ENCODE measurements at places on chromosomes 6 and 20.
A peak's percentile ranks its signal among the peaks of the same experiment; 100 is the strongest.

GRCh38 chr6:162622572-162622971, 105.0 kb downstream of the PRKN start:
- no peak for DNase-seq

- no peak for DNase-seq
Observed at GRCh38 chr6:15769511-15770018, 106.7 kb upstream of the DTNBP1 start.

- no peak for DNase-seq
Observed at GRCh38 chr6:161924516-161925116, 650.8 kb upstream of the AGPAT4 start.

DNA sequence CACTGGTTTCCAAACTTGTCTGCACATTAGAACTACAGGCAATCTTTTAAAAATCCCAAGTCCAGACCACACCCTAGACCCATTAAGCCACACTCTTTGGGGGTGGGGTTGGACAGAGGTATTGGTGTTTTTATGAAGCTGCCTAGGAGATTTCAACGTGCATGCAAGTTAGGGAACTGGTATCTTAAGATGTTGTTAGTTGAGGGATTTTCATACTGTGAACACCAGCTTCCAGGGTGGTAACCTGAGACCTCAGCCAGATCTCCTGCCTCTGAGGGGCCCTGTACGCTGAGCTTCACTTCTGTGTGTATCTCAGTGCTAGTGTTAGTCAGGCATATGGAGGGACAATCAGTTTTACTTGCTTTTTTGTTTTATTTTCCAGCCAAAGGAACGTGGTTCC, 138.0 kb downstream of the UTRN start:
- no peak for DNase-seq

DNA sequence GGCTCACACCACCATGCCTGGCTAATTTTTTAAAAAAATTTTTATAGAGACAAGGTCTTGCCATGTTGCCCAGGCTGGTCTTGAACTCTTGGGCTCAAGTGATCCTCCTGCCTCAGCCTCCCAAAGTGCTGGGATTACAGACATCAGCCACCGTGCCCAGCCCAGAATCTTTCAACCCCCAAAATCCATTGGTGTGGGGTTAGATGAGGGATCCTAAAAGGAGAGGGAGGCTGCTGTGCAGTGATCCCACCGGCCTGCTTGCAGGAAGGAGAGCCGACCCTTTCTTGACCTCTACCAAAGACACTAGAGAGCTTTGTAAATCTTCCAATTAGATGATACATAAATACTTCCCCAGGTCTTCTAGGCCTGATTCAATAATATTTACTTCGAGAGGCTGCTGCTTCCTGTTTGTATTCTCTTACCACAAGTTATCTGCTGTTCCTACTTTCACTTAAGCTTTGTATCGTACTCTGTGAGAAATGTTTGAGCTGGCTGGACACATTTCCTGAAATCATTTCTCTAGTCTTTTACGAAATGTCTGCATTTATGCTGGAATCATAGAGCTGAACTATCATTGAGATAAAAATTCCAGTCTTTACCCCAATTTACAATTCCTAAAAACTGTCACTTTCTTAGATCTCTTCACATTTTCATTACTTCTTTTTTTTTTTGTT, 49.3 kb upstream of the IER3 start:
- DNase-seq, result no peak

- DNase-seq, result no peak
Observed at GRCh38 chr6:155498370-155498769, 42.7 kb upstream of the NOX3 start.

DNA sequence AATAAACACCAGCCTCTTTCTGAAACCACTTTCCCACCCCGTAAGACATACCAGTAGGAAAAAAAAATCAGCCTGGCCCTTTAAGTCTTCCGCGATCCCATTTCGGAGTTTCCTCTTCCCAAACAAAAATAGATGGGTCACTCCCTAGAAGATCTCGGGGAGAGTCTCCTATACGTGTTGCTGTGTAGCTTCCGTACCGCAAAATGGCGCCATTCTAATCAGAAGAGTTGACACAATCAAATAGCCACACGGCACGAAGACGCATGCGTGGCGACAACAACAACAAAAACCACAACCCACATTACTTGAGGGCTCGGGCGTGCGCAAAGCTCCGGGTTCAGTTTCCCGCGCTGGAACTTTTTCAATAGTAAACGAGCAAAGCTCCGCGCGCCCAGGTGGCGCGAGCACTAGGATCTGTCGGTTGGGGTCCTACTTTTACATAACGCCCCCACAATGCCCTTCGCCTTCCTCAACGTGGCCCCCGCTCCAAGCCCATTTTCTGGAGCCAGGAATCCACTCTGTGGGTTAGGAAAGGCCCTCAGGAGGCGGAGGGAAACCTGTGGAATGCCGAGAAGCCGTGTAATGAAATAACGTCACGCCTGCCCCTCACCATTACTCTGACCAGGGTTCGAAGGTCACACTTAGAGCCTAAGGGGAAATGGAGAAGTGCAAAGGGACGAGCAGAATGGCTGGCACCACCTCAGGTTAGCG, at the start of gene GPANK1:
Gene GPANK1, minus strand, starts transcription at position 208 of the 711 bp plus-strand sequence. CDS start 519 bp downstream, outside the sequence.
- DNase-seq, result peak; percentile 97

DNA sequence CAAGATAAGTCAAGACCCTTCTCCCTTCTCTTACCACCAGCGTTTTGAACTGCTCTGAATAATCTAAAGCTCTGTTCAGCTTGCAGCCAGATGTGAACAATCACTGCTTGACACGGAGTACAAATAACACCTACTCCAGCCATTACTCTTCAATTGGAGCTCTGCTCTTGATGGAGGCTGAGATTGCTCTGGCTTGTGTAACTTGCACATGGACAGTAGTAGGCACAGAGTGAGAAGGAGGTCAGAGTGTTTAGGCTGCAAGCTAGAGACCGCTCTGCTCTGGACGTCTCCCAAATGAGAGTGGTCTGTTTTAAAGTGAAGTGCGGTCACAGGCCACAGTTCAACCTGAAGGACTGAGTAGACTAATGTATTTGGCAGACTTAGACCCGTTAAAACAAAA, 158.3 kb downstream of the HDGFL1 start:
- DNase-seq, result no peak

DNA sequence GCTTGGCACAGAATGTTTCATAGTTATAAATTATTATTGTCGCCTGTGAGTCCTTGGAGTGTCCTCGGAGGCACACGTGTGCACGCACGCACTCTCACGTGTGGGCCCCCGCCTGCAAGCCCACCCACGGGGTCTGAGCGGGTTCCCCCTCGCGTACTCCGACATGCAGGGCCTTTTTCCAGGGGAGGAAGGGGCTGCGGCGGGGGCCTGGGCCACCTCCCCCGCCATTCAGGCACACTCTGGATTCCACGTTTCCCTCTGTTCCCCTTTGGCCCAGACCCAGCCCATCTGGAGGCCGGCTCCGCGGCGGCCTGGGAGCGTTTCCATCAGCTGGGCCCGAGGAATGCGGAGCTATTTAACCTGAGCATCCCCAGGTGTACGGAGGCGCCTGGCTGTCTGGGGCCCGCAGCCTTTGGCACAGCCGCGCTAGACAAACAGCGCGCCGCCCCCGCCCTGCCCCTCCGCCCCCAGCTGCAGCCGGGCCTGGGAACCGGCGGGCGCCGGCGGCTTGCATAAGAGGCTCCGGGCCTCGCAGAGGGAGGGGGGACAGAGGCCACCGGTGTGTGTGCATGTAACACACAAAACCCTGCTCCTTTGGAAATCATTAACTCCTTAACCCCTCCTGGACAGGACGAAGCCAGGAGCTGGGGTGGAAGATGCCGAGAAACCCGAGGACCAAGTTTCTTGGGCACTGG, 3.3 kb downstream of the ID1 start:
- no peak for DNase-seq

All from Karpas-422 (cell line).